GM13977 (cell line): ENCODE measurements at places on chromosomes 3 and 15.

DNA sequence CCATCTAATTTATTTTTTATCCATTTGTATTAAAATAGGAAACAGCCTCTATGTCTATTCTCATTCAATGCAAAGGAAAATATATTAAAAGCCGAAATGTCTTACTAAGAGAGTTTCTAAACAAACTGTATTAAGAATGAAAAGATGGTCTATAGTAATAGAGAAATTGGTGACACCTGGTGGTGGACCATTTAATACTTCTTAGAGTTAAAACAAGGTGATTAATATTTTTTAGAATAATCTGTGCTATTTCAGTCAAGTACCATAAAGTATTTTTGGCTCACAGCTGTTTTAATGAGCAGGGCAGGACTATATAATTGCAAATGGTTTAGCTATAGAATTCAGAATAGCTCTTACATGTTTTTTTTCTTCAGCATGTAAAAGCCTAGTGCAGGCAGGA is 55.7 kb downstream of the SYNPR start:
- DNase-seq = no peak

- no peak for DNase-seq
Observed at GRCh38 chr3:188187053-188187452, 33.1 kb downstream of the LPP start.

DNA sequence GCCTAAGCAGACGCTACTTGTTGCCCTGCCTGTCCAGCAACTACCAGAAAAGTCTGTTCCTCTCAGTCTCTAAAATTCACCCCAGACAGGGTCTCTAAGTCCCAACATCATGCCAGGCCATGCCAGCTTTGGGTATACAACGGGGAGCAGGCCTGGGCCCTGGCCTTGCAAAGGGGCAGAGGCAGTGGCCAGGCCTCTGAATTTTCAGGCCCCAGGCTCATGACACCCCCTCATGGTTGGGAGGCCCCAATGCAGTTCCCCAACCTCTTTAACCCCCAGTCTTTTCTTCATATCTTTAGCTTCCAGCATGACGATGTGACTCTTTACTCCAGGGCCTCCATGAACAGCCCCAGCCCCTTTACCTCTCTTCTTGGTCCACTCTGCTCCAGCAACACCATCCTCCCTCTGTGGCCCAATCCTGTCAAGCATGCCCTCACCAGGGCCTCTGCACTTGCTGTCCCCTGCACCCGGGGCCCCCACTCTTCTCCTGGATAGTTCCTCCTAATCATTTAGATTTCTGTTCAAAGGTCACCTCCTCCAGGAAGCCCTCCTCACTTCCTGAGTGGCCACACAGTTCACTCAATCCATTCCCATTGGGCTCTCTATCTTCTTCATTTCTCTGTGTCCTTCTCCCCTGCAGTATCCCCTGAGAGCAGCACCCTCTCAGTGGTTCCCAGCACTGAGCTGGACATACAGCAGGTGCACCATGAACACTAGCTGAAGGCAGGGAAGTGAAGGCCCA is 4.8 kb downstream of the IQSEC1 start:
- DNase-seq = no peak

DNA sequence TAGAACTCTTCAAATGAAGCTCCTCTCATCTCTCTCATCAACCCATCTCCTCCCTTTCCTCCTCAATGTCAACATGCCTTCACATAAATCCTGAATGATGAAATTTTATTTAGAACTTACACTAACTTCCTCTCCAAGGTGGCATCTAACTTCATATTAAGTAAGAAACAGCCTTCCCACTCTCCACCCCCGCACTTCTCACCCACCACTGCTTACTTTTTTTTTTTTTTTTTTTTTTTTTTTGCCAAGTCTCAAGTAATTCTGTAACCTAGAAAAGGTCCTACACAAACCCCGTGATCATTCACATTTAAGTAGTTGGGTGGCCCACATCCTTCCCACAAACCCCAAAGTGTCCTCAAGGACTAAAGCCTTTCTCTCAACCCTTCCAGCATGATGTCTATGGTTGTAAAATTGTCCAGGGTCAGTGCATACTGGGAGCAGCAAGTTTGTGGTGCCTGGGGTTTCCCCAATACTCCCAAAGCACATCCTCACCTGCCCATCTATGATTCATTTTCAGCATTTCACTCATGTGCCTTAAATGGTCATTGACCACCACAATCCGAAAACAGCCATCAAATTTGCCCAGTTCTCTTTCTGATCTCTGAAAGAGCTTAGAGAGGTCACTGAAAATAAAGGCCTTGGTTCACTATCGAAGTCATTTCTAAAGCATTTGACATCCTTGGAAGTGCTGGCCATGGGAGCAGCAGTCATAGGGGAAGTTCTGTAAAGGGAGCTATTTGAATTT is 47.2 kb downstream of the CD86 start:
- DNase-seq = peak; percentile 12

GRCh38 chr3:71304684-71305083 is 278.8 kb downstream of the FOXP1 start:
- no peak for DNase-seq

GRCh38 chr3:30156586-30157498 is 449.6 kb upstream of the TGFBR2 start:
- no peak for DNase-seq

- no peak for DNase-seq
Observed at GRCh38 chr15:33467816-33468163, 157.0 kb downstream of the RYR3 start.

DNA sequence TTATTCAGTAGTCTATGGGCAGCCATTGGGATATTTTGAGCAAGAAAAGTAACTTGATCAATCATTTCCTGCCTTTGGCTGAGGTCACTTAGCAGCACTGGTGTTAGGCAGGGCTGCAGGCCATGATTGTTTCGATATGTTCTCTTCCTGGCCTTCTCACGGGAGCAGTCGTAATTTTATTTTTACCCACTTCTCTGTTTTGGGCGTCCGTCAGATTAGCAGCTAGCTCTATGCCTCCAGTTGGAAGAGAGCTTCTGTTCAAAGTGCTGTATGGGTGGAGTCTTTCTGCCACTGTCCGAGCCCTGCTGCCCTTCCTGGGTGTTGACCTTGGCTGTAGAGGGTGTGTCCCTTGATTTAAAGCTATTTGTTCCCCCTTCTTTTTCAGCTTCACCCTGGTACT is 123.4 kb upstream of the ROPN1 start:
- DNase-seq = no peak

- DNase-seq = no peak
Observed at GRCh38 chr15:56459096-56459495, 5.8 kb downstream of the MNS1 start.

GRCh38 chr3:181724192-181724965 is 12.7 kb downstream of the SOX2 start:
- no peak for DNase-seq

DNA sequence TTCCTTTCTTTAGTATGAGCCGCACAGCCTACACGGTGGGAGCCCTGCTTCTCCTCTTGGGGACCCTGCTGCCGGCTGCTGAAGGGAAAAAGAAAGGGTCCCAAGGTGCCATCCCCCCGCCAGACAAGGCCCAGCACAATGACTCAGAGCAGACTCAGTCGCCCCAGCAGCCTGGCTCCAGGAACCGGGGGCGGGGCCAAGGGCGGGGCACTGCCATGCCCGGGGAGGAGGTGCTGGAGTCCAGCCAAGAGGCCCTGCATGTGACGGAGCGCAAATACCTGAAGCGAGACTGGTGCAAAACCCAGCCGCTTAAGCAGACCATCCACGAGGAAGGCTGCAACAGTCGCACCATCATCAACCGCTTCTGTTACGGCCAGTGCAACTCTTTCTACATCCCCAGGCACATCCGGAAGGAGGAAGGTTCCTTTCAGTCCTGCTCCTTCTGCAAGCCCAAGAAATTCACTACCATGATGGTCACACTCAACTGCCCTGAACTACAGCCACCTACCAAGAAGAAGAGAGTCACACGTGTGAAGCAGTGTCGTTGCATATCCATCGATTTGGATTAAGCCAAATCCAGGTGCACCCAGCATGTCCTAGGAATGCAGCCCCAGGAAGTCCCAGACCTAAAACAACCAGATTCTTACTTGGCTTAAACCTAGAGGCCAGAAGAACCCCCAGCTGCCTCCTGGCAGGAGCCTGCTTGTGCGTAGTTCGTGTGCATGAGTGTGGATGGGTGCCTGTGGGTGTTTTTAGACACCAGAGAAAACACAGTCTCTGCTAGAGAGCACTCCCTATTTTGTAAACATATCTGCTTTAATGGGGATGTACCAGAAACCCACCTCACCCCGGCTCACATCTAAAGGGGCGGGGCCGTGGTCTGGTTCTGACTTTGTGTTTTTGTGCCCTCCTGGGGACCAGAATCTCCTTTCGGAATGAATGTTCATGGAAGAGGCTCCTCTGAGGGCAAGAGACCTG is 13.2 kb downstream of the GREM1 start:
- DNase-seq = no peak

DNA sequence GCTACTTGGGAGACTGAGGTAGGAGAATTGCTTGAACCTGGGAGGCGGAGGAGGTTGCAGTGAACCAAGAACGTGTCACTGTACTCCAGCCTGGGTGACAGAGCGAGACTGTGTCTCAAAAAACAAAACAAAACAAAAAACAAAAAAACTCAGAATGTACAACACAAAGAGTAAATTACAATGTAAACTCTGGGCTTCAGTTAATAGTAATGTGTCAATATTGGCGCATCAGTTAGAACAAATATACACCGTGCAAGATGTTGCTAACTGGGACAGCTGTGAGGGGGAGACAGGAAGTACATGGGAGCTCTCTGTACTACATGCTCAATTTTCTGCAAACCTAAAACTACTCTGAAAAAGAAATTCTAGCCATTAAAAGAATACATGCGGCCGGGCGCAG is 23.5 kb upstream of the TRPM1 start:
- no peak for DNase-seq

DNA sequence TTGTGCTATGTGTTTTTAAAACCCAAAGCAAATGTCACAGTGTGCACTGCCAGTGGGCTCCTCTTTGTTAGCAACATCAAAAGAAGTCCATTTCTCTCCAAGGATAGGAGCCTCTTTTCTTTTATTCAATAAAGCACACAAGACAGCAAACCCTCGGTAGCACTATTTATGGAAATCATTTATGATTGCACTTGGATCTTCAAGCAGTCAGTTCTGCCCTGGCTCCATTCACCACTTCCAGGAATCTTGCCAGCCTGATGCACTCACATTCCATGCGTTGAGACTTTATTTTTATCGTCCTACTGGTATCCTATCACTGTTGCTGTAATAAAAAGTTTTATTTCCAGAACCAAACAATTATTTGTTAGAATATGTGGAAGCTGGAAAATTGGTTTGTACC is 412.1 kb downstream of the TBL1XR1 start:
- no peak for DNase-seq

DNA sequence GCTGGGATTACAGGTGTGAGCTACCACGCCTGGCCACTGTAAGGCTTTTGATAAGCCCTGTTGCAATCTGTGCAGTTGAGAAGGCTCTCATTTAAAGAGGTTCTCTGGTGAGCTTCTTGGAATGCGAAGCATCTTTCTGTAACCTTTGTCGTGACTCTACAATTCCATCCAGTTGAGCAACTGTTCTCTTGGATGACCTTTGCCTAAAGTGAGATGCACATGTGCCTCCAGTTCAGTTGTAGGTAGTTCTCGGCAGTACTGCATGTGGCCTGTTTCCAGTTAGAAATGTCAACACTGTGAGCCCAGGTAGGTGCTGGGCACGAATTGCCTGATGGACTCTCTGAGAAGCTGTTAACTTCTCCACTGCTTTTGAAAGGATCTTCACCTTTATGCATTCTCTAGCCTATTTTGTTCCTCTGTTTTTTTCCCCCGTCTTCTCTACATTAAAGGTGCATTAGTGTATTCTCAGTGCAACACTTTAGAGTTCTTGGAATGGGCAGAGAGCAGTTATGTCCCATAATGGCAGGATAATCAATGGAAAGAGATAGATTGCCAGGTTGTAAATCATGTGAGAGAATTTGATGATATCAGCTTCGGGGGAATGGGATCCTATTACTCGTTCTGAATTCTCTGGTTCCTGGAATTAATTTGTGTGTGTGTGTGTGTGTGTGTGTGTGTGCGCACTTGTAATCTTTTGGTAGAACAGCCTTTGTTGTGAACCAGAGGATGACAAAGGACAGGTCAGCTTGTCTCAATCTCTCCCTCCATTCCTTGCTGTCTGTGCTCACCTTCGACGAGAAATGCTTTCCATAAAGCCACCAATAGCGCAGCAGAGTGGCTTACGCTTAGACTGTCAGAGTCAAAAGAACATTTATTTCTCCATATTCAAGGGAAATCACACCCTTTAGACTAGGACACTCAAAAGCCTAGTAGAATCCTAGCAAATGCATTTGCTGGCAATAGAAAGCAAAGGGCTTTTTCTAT is 51.1 kb downstream of the PTPRG start:
- DNase-seq = no peak

DNA sequence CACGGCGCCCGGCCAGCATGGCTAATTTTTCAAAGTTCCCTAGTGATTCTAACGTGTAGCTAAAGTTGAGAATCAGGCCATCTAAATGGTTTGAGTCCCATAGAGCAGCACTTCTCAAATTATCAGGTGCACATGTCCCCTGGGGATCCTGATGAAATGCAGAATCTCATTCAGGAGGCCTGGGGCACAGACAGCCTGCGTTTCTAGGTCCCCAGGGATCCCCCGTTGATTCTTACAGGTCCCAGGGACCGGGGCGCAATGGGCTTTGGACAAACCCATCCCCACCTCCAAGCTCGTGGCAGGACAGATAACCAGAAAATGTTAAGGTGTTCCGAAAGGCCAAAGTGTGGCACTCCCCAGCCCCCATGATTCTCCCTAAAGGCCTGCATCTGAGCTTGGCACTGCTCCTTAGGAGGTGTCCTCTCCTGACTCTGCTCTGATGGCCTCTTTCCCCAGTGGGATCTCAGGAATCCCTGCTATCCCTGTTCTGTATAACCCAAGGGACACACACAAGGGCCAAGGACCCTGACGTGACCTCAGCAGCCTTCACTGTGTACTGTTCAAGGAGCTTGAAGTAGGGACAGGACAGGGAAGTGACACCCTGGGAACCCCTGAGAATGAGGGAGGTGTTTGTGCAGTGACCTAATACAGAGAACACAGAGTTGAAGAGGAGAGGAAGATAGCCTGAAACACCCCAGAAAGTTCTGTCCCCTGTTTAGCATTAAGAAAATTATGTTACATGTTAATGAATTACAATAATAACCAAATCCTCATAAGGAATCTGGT is 8.0 kb downstream of the LRRK1 start:
- DNase-seq = no peak

DNA sequence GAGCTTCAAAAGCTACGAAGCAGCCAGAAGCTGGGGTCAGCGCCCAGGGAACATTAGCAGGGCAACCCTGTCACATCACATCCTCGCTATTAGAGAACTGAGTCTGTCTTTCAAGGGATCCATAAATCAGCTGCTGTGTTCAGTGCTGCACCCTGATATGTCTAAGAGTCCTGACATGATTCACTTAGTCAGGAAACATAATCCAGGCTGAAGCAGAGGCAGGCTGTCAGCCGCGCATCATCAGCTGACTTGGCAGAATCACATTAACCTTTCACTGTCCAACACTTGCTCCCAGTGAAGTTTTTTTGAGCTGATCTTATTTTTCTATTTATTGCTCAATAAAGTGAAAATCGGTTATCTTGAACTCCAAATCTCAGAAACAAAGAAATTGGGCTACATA is 23.5 kb downstream of the MYH15 start:
- DNase-seq = no peak

- DNase-seq = peak; percentile 35
Observed at GRCh38 chr3:186360779-186361178, 1.3 kb downstream of the DGKG start.
